ENCODE measurements at places on chromosomes 7 and 10.

DNA sequence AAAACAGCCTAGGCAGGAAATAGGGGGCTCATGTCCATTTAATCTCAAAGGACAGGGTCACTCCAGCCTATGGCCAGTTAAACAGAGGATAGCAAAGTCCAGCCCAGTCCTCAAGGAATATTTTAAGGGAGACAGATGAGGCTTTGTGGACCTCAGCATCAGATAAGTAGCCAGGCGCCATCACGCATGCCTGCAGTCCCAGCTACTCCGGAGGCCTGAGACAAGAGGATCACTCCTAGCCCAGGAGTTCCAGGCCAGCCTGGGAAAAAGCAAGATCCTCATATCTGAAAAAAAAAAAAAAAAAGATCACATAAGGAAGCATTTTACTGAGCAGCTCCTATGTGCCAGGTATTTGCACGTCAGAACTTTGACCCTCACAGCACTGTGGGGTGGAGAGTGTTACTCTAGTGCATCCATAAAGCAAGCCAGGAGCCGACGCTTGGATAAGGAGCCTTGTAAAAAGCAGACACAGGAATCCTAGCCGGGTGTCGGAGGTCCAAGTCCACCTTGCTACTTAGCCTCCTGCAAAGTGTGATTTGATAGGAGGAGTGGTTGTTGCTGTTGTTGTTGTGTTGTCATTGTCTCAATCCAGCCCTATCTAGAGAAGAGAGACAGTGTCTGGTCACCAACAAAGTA, 61.8 kb upstream of the DOCK1 start:
- no peak for DNase-seq

GRCh38 chr10:18005781-18006456, 54.2 kb downstream of the SLC39A12 start:
- no peak for DNase-seq

- no peak for DNase-seq
Observed at GRCh38 chr7:144821067-144821466, 14.8 kb downstream of the TPK1 start.

DNA sequence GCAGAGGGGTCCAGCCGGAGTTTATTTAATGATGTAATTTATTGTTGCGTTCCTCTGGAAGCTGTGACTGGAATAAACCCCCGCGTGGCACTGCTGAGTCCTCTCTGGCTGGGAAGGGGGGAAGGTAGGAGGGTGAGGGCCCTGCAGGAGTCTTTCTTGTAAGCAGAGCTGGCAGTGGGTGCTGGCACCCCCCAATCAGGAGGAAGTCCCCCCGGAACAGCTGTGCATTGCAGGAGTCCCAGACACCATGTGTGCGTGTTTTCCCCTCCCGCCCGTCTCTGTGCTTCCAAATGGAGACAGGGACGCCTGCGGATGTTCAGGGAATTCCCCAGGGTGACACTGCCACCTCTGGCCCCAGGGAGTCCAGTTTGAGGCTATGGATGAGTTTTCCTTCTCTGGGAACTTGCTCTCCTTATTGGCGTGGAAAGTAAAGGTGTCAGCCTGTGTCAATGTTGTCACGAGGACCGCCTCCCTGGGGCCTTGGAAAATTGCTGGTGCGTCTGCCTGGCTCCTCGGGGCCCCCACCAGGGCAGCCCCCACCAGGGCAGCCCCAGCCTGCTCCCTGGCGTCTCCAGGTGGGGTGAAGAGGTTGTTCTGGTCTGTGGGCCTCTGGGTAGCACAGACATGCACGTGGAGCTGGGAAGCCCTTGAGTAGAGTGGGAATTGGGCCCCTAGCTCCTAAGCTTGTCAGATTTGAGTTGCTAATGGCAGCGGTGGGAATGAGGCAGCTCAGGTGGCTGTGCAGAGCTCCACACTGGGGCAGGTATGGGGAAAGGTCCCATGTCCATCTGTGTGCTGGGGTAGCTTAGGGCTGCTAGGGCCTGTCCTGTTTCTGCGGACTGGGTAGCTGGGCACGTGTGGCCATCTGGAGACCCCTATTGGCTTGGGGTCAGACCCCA, 2.7 kb downstream of the FZD9 start:
- no peak for DNase-seq

GRCh38 chr7:135361788-135362187, 128.2 kb downstream of the STRA8 start:
- DNase-seq = no peak

GRCh38 chr10:12781976-12782375, 219.5 kb downstream of the CCDC3 start:
- no peak for DNase-seq

DNA sequence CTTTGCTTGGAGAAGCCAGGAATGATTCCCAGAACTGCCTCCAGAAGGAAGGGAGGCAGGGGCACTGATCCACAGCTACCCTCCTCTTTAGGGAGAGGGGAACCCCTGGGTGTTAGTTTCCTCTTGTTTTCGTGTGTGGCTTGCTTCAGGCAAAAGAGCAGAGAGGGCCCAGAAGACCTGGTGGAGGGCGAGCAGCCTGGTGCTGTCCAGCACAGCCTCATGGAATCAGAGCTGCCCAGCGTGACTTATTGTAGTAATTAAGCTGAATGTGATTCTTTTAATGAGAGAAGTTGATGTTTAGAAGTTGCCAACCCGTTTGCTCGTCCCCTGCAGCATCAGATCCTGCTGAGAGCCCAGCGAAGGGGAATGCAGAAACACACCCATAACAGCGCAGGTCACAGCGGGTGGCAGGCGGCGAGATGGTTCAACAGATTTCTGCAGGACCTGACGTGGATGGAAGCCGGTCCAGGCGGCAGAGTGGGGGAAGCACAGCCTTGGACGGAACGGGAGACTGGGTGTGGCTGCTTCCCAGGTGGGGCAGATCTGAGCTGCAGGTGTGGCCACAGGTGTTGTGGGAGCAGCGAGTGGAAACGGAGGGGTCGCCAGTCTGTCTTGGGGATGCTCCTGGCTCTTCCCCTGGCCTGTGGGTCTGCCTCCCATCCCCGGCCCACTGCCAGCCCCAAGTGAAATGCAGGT, 53.7 kb upstream of the SHH start:
- DNase-seq = no peak

- DNase-seq = no peak
Observed at GRCh38 chr10:70284542-70285475, 1.0 kb upstream of the NPFFR1 start.

- no peak for DNase-seq
Observed at GRCh38 chr10:130401860-130402765, 265.9 kb downstream of the GLRX3 start.

- no peak for DNase-seq
Observed at GRCh38 chr7:142804728-142805207, 34.0 kb downstream of the PRSS2 start.

- no peak for DNase-seq
Observed at GRCh38 chr10:125783957-125784356, 8.3 kb upstream of the MMP21 start.

GRCh38 chr10:30172673-30173072, 113.3 kb upstream of the JCAD start:
- no peak for DNase-seq

- DNase-seq = peak; percentile 38
Observed at GRCh38 chr7:100632951-100633717, 8.2 kb downstream of the TFR2 start.

- no peak for DNase-seq
Observed at GRCh38 chr10:43226851-43227845, 39.7 kb downstream of the RASGEF1A start.

GRCh38 chr7:7639847-7640220, 718 bp upstream of the UMAD1 start:
- DNase-seq = peak; percentile 30

GRCh38 chr10:85413570-85413969, 953.0 kb downstream of the GRID1 start:
- DNase-seq = no peak

- no peak for DNase-seq
Observed at GRCh38 chr10:817371-817770, 114.1 kb downstream of the LARP4B start.

GRCh38 chr7:14685167-14685566, 217.4 kb downstream of the DGKB start:
- no peak for DNase-seq

GRCh38 chr7:117402109-117402508, 25.2 kb downstream of the ASZ1 start:
- DNase-seq = no peak

- no peak for DNase-seq
Observed at GRCh38 chr10:102626026-102626685, 18.1 kb upstream of the TRIM8 start.

- no peak for DNase-seq
Observed at GRCh38 chr7:8444468-8444769, 11.0 kb downstream of the NXPH1 start.

DNA sequence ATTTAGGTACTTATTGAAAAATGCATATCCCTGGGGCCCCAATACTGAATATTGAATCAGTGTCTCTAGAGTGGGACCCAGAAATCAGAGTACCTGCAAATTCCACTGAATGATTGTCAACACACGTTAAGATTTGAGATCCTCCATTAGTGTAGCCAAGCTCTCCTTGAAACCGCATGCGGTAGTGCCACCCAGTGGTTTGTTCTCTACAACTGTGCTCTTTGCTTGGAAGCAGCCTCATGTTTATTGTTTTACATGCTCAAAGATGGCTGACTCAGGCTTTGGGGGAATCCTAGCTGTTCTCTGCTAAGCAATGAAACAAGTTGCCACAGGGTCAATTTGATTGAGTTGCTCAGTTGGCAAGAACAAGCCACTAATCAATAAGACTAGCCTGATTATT, 340.2 kb upstream of the CELF2 start:
- no peak for DNase-seq

DNA sequence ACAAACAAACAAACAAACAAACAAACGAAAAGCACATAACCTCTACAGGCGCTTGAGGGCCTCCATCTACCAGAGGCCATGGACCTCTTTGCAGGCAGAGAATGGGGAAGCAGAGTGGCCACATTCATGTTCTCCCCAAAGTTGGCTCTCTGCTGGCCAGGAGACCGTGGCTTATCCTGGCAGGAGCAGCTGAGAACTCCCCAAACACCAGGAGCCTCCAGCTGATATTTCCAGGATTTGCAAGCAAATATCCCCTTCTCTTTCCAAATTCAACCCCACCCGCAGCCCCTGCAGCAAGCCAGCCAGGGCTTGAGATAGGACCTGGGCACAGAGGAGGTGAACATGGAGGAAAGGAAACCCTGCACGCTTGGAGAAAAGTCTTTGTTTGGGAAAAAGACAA, 240.0 kb downstream of the SKAP2 start:
- no peak for DNase-seq

DNA sequence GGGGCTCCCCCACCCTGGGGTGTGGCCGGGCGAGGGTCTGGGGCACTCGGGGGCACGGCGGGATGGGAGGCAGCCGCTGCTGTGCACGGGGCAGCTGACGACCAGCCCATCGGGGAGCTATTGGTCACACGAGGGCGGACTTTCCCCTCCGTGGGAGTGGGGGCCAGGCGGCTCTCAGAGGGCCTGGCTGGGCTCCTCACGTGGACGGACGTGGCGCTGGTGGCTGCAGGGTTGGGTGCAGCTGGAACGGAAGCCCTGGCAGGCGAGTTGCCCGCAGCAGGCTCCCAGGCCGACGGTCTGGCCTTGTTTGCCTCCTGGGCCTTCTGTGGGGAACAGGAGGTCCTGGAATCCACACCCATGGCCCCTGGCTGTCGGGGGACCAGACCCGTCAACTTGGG, 14.3 kb downstream of the MICALL2 start:
- no peak for DNase-seq

GRCh38 chr7:91847876-91848588, 32.5 kb downstream of the MTERF1 start:
- no peak for DNase-seq

- DNase-seq = no peak
Observed at GRCh38 chr10:103197174-103197573, 4.1 kb upstream of the NT5C2 start.

DNA sequence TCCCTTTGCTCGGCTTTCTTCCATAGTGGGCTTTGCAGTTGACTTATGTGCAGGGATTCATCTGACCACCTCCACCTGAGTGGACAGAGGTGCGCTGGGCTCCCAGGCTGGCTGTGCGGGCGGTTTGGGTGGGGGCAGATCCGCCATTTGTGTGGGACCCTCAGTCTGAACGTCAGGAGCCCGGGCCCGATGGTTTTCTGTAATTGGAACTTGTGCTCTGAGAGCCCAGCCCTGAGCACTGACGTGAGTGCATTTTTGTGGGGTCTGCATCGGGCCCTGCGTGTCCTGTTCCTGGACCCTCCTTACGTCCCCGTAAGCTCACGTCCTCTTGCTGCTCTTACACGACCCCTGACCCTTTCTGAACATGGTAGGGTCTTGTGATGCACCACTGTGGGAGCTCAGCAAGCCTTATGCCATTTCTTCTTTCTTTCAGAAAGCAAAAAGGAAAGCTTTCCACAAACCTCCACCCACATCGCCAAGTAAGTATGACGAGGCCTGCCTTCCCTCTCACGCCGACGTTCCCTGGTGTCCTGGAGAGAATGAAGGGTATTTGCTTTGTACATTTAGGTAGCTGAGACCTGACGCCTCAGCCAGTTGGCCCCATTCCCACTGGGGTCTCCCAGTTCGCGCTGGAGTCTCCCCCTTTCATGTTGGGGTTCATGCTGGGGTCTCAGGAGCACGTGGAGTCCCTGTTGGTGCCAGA, 9.9 kb downstream of the IQCE start:
- DNase-seq = no peak

DNA sequence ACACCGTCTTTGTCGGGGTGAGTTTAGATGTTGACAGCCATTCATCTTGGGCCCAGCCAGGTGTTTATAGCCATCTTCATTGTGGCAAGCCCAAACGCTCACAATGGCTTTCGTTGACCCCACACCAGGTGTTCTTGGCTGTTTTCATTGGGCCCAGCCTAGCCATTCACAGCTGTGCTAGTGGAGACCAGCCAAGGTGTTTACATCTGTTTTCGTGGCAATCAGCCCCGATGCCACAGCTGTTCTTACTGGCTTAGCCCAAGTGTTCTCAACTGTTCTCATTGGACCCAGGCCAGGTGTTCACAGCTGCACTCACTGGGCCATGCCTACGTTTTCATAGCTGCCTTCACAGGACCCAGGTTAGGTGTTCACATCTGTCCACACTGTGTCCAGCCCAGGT, 7.7 kb downstream of the FRG2B start:
- DNase-seq = no peak

GRCh38 chr10:20170661-20171060, 354.4 kb downstream of the PLXDC2 start:
- DNase-seq = no peak

GRCh38 chr10:47297866-47298540, 2.0 kb upstream of the GDF10 start:
- no peak for DNase-seq

DNA sequence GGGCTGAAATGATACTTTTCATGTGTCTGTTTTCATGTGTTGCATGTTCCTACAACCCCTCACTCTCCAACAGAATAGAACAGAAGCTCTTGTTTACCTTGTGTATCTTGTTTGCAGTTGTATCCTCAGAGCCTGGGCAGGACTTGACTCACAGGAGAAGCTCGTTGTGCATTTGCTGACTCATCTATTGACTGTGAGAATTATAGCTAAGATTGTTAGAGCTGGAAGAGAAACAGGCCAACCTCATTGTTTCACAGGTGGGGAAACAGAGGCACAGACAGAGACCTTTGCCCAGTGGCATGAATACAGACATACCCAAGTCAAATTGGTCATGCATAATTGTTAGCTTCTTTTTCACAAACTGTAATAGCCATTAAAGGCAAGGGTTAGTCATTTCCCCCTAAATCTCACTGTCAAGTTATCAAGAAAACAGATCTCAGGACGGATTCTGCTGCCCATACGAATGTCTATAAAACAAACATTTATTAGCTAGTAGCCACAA, 4.6 kb upstream of the TSPAN15 start:
- DNase-seq = no peak

- no peak for DNase-seq
Observed at GRCh38 chr7:1593091-1593866, 23.4 kb upstream of the PSMG3 start.

GRCh38 chr7:137591421-137591837, 247.9 kb upstream of the PTN start:
- DNase-seq = no peak

All from activated T-cell treated with anti-CD3 and anti-CD28 coated beads for 1 hour (primary cell).